A549 treated with dexamethasone at 1 μM for 4 hours (cell line): ENCODE measurements at places on chromosomes 12 and 14. TPM values are rescaled to one million over a fixed set of nuclear protein-coding genes. Genes with fewer than 3 reads are reported as not detected.

Gene KRT7
- 4,985 to 6,528 TPM (median 5,990 TPM) in 5 replicates for total RNA-seq

Gene BCL2L14
- not detected in 5 replicates for total RNA-seq

Gene KRT8
- 4,375 to 5,591 TPM (median 5,356 TPM) in 5 replicates for total RNA-seq

Gene NOS1
- 0.34 to 0.70 TPM (median 0.62 TPM) in 5 replicates for total RNA-seq

Gene OR4E2
- total RNA-seq = not detected in 5 replicates

Gene KRT85
- total RNA-seq = not detected in 5 replicates

Gene TTC7B
- 16.8 to 20.8 TPM (median 17.6 TPM) in 5 replicates for total RNA-seq

Gene ATL1
- total RNA-seq = 4.8 to 6.5 TPM (median 5.5 TPM) in 5 replicates

Gene CIDEB
- 0.12 to 0.32 TPM (median 0.14 TPM) in 4 of 5 replicates, not detected in the other for total RNA-seq

Gene TRHDE
- total RNA-seq = 0.04 to 0.11 TPM (median 0.05 TPM) in 4 of 5 replicates, not detected in the other

Gene INSM2
- total RNA-seq = 0.02 to 0.05 TPM (median 0.04 TPM) in 5 replicates

Gene TPH2
- total RNA-seq = 0.06 TPM in 1 of 5 replicates, not detected in the others
